Thoracic aorta (tissue), 2 donors: ENCODE measurements at places on chromosomes 13 and 19. TPM values are rescaled to one million over a fixed set of nuclear protein-coding genes. Genes with fewer than 3 reads are reported as not detected.

The PSPN gene
- 1.4 TPM for total RNA-seq

The KIR2DL3 gene
- not detected for total RNA-seq

The COL5A3 gene
- total RNA-seq, result 11.1 TPM

GRCh38 chr13:52847322-52847681, 1.1 kb downstream of the PCDH8 start:
- no peak for DNase-seq

DNA sequence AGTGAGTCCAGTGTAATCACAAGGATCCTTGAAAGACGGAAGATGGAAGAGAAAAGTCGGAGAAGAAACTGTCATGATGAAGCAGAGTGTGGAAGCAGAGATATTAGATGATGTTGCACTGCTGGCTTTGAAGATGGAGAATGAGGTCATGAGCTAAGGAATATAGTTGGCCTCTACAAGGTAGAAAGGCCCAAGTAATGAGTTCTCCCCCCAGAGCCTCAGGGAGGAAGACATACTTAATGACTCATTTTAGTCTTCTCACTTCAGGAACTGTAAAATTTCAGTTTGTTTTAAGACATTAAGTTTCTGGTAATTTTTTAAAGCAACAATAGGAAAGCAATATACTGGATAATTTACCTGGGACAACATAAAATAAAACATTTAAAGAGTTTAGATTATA, 1331.5 kb upstream of the PCDH20 start:
- DNase-seq, result no peak
